ENCODE measurements at places on chromosomes 5 and 9.

DNA sequence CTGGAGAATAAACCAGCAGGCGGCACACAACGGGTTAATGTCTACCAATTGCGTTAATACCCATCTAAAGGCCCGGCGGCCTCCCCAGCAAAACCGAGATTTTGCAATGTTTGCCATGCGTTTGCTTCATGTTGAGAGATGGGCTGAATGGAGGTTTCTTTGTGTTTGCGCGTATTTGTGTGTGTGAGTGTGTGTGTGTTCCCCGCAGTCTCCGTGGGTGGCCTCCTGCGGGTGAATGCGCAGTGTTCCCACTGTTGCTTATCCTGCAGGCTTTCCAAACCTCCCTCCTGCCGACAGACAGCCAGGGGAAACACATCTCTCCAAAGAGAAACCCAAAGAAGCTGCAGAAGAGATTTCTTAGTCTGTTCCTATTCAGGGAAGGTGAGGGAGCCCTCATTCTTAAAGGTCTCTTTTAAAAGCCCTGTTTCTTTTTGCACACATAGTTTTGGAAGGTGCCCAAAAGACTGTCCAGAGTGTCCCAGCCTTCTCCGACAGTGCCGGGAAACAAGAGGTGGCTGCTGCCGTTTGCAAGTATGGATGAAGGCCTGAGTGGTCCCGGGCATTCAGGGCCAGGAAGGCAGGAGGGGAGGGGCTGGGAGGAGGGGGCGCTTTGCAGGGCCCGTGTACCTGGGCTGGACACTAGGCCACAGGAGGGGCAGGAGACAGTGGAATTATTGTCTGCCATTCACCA, 103.8 kb upstream of the ERCC6L2 start:
- peak; percentile 70 for DNase-seq

DNA sequence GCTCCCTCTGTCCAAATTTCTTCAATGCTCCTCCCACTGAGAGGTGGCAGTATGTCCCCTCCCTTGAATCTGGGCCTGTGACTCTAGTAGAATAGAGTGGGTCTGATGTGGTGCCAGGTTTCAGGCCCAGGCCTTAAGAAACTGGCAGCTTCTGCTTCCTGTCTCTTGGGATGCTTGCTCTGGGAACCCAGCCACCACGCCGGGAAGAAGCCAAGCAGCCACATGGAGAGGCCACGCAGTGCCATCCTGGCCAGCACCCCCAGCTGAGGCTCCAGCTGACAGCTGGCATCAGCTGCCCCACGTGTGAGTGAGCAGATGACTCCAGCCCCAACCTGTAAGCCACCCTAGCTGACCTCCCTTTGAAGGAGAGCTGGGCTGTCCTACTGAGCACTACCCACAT, 7.3 kb upstream of the TSPAN17 start:
- DNase-seq, result no peak

GRCh38 chr5:142235050-142235797, 89.6 kb downstream of the SPRY4 start:
- peak; percentile 89 for DNase-seq

DNA sequence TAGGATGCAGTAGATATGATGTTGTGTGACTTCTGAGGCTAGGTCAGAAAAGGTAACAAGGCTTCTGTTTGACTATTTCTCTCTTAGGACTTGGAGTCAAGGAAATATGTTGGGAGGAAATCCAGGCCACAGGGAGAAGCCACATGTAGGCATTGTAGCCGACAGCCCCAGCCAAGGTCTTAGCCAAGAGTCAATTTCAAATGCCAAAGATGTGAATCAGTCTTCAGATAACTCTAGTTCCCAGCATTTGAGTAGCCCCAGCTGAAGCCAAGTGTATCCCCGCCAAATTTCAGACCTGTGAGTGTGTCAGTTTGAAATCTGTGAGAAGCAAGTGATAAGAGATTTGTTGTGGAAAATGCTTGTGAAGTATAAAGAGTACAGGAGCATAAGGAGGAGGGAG, 38.1 kb upstream of the ISL1 start:
- no peak for DNase-seq

GRCh38 chr9:130372057-130372456, 72.7 kb upstream of the ASS1 start:
- peak; percentile 47 for DNase-seq

DNA sequence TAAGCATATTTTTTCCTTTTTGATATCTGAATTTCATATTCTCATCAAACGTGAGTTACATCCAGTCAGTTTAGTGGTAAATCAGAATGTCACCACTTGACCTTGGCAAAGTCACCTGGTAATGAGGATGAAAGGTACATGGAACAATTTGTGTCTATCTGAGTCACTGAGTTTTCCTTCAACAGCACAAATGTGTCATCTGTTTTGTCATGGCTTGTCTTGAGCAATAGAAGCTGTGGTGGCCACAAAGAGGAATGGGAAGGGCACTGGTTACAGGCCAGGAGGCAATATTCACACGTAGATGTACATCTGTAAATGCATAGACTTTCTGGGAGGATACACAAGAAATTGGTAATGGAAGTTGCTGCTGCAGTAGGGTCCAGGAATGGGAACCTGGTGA, 8.4 kb upstream of the ZNF474 start:
- no peak for DNase-seq

DNA sequence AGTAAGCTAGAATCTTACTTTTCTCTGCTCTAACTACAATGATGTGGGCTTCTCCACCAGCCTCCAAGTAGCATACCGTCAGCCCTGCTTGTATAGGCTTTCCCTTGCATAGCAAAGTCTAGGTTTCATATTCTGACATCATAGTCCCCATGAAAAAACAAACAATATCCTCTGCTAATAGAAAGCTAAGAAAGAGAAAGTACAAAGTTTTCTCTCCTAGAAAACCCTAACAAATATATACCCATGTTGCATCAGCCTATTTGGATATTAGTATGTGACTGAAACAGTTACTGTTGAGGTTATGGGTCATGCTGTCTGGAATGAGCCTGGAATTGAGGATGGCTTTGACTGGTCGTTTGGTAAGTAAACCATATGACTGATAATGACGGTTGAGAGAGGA, 1696.0 kb downstream of the MAT2B start:
- no peak for DNase-seq

DNA sequence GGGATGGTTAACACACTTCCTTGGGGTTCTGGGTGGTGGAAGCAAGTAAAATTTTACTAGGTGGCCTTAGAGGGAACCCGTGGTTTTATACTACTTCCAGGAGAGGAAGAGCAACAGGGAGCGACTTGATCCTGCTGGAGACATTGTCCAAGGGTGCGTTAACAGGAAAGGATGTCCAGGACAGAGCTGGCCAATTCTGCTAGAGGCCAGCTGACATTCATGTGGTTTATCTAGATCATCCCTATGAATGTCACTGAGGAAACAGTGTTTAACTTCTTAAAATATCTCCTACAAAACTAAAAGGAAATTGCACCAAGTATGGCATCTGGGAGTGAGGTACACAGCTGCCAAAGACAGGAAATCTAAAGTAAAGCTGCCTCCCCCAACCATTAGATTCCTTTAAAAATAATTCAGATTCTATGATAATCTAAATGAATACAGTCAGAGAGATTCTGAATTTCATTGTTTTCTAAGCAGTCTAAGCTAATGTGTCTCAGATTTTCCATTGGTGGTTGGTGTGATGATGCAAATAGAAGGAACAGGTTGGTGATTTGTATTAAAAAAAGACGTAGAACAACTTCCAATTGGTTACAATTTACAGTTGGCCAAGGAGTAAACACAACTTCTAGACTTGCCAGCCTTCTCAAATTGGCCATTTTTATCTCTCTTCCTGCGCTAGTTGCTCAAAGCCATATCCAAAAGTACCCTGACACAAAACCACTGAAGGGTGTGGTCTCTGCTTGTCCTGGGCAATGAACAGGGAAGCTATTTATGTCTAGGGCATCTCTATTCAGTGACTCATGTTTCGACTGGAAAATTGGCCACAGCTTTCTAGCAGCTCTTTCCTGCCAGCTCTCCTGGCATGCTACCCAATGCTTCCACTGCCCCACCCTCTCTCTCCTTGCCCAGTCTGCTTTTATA, 574.7 kb upstream of the MEF2C start:
- no peak for DNase-seq

- DNase-seq, result no peak
These were observed 415.0 kb downstream of the NFIB start for GRCh38 chr9:13898957-13899356.

GRCh38 chr5:123578390-123578789, 66.4 kb downstream of the CSNK1G3 start:
- DNase-seq, result no peak

GRCh38 chr9:35651956-35652828, 1.5 kb upstream of the SIT1 start:
- DNase-seq, result no peak

DNA sequence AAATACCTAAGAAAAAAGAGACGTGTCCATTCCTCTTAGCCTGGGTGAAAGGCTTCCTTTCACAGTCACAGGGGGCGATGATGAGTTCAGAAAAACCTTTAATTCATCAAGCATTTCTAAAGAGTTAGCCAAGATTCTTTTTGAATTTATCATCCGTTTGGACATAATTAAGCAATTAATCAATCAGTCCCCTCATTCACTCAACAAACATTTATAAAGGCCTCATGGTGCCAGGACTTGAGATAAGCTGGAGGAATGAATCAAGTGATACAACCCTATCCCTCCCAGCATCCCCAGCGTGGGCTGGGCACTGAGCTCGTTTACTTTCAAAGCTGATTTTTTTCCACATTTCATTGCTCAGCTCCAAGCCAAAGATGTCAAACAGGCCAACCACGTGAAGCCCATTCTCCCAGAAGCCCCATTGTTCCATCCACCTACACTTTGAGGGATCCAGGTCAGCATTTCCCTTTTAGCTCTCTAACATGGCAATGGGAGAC, 140.5 kb downstream of the SLIT3 start:
- DNase-seq, result no peak

GRCh38 chr9:101601904-101602765, 7.4 kb upstream of the PPP3R2 start:
- DNase-seq, result peak; percentile 45

DNA sequence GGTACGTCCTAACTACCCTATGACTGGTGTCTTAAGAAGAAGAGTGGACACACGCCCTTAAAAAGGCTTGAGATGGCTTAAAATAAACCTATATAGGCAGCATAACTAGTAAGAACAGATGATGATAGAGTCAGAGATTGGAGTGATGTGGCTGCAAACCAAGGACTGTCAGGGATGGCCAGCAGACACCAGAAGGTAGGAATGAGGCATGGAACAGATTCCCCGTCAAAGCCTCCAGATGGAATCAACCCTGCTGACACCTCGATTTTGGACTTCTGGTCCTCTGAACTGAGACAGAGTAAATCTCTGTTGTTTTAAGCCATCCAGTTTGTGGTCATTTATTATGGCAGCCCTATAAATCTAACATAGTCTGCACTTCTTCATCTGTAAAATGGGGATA, 7.4 kb downstream of the TMOD1 start:
- no peak for DNase-seq

GRCh38 chr5:62283861-62284260, 22.1 kb upstream of the KIF2A start:
- DNase-seq, result no peak

DNA sequence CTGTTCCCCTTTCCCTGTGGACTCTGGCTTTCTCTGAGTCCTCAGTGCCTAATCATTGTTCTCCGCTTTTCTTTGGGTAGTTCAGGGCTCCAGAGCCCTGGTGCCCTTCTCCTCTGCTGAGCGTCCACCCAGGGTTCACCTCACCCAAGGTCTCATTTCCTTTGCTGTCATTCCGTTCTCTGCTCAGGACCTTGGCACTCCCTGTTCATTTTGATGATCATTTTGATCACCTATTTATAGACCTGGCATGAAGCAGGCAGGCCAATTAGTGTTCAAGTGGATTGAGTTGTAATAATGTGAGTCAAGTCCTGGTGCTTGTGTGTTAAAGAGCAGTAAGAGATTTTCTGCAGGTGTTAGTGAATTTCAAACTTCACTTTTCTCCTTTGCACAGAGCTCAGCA, 3.6 kb downstream of the TRIO start:
- DNase-seq, result no peak

GRCh38 chr5:22431406-22431805, 421.7 kb downstream of the CDH12 start:
- no peak for DNase-seq

GRCh38 chr9:20319241-20319640, 303.1 kb downstream of the MLLT3 start:
- no peak for DNase-seq

GRCh38 chr5:161660806-161661205, 24.7 kb upstream of the GABRA6 start:
- no peak for DNase-seq

DNA sequence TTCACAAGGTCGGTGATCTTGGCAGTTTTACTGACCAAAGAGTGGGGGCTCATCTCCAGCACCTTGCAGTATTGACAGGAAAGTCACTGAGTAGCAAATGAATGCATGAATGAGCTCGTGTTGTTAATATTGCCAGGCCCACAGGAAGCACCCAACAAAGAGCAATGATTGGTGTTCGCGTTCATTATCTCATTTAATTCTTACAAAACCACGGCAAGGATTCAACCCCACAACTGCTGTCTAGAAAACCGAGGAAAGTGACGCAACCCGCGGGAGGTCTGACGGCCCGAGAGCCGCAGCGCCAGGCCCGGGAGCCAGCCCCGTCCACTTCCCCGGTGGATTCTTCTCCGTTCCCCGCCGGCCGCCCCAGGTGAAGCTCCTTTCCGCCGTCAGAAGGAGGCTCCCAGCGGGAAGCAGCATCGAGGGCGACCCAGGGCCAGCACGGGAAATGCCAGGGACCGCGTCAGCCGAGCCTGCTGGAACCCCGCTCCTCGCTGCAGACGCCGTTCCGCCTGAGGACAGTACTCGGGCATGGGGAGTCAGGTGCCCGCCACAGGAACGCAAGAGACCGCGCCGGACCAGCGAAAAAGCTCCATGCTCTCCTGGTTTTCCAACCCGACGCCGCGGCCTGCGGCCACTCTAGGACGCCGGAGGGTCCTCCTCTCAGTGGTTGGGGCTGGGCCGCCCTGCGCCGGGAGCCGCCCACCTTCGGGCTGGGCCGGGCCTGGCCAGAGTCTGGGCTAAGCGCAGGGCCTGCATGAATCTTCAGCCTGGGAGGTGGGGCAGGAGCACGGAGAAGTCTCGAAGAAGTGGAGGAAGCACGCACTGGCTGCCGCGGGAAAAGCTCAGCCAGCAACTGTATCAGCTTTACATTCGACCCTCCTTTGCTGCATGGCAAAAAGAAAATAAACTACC, 19.8 kb upstream of the FER start:
- DNase-seq, result peak; percentile 95

DNA sequence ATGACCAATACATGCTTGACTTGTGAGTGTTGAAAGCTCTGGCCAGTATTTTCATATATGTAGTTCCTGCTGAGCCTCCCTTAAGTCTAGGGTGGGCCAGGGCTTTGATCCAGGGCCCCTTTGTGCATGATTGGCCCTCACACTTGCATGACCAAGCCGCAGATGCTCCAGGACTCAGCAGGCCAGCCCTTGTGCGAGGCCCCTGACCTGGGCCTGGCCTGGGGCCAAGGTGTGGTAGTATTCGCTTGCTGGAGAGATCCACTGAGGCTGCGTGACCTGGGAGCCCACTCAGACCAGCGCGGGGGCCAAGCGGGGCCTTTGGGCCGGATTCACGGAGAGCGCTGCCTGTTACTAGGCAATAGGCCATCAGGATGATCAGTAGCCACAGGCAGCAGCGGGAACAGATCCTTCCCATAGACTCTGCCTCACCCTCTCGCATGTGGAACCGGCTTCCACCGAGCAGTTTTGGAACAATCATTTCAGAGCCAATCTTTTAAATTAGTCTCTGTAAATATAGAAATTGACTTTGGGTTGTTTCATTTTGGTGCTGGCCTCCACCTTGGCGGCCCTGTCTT, 79.0 kb upstream of the PTCH1 start:
- no peak for DNase-seq

GRCh38 chr9:120978987-120979386, 52.4 kb upstream of the TRAF1 start:
- DNase-seq, result no peak

- DNase-seq, result peak; percentile 85
These were observed 7.5 kb downstream of the N4BP3 start for GRCh38 chr5:178120607-178121357.

- no peak for DNase-seq
These were observed 7.2 kb upstream of the DUSP1 start for GRCh38 chr5:172777881-172778814.

All from ELF-1 (cell line).